ENCODE measurements at places on chromosomes 2 and 18.
A peak's percentile ranks its signal among the peaks of the same experiment; 100 is the strongest.

- peak; percentile 44 for DNase-seq
Observed at GRCh38 chr2:2057125-2057721, 273.9 kb downstream of the MYT1L start.

DNA sequence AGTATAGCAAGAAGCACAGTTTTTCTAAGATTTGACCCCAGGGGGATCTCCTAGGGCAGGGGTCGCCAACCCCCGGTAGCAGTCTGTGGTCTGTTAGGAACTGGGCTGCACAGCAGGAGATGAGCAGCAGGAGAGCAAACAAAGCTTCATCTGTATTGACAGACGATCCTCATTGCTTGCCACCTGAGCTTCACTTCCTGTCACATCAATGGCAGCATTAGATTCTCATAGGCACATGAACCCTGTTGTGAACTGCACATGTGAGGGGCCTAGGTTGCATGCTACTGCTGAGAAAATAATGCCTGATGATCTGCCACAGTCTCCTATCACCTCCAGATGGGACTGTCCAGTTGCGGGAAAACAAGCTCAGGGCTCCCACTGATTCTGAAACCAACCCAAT lies 136.2 kb downstream of the RGPD3 start:
- peak; percentile 25 for DNase-seq

- no peak for DNase-seq
Observed at GRCh38 chr2:134443814-134444480, 190.1 kb downstream of the MGAT5 start.

- DNase-seq = no peak
Observed at GRCh38 chr2:14554849-14555545, 77.5 kb upstream of the LRATD1 start.

DNA sequence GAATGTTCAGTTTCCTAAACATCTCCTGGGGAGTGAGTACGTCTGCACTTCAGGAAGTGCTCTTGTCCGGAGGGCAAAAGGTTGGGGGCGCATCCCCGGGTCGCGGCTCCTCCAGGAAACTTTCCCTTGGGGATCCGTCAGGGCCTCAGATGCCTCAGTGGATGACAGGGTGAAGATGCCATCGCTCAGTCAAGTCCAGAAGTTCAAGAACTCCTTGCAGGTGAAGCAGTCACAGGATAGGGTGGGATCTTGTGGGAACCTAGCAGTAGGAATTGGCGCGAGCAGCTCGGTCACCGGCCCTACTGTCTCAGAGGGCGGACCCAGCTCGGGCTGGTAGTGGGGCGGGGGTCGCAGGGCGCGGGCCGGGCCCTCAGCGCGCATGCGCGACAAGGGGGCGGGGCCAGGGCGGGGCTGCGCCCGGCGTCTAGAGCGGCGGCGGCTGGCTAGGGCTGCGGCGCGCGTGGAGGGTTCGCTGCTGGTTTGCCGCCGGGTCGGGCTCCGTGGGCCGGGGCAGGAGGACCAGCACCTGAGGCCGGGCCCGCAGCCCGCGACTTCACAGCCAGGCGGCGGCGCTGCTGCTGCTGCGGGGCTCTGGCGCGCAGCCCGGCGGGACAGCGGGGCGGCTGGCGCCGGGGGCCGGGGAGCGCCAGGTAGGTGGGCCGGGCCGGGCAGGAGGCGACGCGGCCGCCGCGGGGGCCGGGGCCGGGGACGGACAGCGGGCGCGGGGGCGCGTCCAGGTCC lies at the start of gene INPP4A:
Gene INPP4A, plus strand, starts transcription at position 423 of the 741 bp plus-strand sequence. CDS start 75,191 bp downstream, outside the sequence.
- DNase-seq = peak; percentile 82

GRCh38 chr18:41320100-41320499 lies 634.9 kb upstream of the PIK3C3 start:
- DNase-seq = no peak

- no peak for DNase-seq
Observed at GRCh38 chr2:216235896-216236295, 126.7 kb downstream of the XRCC5 start.

DNA sequence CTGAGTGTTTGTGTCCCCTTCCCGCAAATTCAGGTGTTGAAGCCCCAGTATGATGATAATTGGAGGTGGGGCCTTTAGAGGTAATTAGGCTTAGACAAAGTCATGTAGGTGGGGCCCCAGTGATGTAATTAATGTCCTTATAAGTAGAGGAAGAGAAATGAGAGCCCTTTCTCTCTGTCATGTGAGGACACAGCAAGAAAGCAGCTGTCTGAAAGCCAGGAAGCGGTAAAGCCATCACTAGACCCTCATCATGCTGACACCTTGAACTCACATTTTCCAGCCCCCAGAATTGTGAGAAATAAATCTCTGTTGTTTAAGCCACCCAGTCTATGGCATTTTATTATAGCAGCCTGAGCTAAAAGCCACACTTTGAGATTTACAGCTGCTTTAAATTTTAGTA lies 1580.0 kb downstream of the LRP1B start:
- DNase-seq = peak; percentile 10

DNA sequence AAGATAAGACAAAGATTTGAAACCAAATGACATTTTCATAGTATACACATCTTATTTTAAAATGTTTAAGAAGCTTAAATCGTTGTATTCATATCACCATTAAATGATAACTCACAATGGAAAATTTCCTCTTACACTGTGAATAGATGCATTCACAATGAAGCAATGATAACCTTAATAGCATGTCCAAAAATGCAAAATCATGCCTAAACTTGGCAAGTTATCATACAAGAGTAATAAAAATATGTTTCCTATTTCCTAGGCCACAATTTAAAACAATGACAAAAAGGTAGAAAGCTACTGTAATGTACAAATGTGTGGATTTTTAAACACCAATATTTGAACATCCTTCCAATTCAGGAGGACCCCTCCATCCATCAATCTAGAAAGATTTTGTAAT lies 157.4 kb upstream of the GULP1 start:
- DNase-seq = no peak

- DNase-seq = no peak
Observed at GRCh38 chr2:121291251-121291580, 6.2 kb upstream of the TFCP2L1 start.

- DNase-seq = peak; percentile 24
Observed at GRCh38 chr2:148817210-148817708, 57.8 kb upstream of the KIF5C start.

GRCh38 chr18:63104868-63105267 lies 214.7 kb downstream of the BCL2 start:
- no peak for DNase-seq

- DNase-seq = peak; percentile 34
Observed at GRCh38 chr2:7744827-7745226, 827.6 kb downstream of the RNF144A start.

DNA sequence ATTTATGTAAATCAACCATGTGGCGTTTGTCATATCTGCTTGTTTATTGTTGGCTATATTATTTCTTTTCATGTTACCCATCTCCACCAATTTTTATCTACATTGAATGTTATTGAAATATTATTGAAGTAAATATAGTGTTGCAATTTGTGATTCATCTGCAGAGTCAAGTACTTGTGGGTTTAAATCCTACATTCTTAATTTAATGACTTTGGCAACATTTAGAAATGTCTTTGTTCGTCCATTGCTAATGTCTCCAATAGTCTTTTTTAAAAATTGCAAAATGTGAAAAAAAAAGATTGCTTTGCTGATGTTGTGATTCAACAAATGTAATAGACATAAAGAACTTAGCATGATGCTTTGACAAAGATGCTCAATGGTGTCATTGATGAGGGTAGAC lies 1572.8 kb upstream of the PIK3C3 start:
- DNase-seq = no peak

- DNase-seq = no peak
Observed at GRCh38 chr2:20593072-20594034, 57.5 kb downstream of the HS1BP3 start.

Data from NCI-H146 (cell line).